Sigmoid colon (tissue), 7 donors: ENCODE measurements at places on chromosomes 11 and 22.
A peak's percentile ranks its signal among the peaks of the same experiment; 100 is the strongest.

GRCh38 chr11:94457118-94458029 lies 36.3 kb downstream of the MRE11 start:
- DNase-seq, result no peak

GRCh38 chr11:125623064-125623463 lies 1.9 kb upstream of the CHEK1 start:
- no peak for DNase-seq

DNA sequence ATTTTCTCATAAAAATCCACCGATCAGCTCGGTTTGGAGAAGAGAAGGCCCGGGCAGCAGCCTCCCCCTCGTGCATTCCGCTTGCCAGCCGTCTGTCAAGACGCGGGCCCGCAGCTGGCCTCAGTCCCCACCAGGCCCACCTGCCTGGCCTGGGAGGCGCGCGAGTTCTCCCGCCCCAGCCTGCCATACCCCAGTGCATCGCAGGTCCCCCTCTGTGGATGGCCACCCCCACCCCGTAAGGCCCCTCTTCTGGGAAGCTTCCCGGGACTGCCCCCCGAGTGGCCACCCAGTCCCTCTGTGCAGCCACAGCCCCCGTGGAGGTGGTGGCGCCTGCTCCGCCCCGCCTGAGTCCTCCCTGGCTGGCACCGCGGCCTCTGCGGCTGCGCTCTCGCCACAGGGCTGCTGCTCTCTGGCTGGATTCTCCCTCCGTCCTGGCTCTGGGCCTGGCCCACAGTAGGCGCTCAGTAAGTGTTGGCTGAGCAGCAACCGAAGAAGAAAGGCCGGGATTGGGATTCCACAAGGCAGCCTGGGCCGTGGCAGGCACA lies 74.0 kb upstream of the TCF20 start:
- DNase-seq, result peak; percentile 89

DNA sequence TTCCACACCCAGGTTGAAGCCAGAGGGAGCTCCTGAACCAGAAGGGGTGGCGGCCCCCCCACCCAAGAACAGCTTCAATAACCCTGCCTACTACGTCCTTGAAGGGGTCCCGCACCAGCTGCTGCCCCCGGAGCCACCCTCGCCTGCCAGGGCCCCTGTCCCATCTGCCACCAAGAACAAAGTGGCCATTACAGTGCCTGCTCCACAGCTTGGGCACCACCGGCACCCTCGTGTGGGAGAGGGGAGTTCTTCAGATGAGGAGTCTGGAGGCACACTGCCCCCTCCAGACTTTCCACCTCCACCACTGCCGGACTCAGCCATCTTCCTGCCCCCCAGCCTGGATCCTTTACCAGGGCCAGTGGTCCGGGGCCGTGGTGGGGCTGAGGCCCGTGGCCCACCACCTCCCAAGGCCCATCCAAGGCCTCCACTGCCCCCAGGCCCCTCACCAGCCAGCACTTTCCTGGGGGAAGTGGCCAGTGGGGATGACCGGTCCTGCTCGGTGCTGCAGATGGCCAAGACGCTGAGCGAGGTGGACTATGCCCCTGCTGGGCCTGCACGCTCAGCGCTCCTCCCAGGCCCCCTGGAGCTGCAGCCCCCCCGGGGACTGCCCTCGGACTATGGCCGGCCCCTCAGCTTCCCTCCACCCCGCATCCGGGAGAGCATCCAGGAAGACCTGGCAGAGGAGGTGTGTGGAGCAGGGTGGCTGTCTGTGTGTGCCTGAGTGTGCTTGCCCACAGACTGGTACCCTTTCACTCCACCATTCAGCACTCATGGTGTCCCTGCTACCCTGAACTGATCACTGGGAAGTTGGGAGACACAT lies 6.7 kb downstream of the PHOX2A start:
- DNase-seq, result peak; percentile 63

- no peak for DNase-seq
These were observed 54.4 kb downstream of the ARL14EP start for GRCh38 chr11:30377347-30377746.

DNA sequence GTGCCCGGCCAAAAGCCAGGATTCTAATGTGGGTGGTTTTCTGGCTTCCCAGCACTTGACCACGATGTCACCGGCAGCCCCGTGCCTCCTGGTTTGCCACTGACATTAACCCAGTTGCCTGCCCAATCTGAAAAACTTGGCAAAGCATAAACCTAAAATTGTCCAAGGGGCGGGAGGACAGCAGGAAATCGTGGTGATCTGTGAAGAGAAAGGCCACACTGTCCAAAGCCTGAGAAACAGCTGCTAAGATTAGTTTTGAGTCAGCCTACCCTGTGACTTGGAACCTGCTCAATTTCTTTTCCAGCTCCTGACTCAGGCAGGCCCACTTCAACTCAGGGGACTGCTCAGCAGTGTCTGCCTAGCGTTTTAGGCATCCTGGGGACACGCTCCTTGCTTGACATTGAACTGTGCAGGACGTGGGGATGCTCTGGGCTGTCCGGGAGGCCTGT lies 8.2 kb upstream of the F2 start:
- DNase-seq, result peak; percentile 88

DNA sequence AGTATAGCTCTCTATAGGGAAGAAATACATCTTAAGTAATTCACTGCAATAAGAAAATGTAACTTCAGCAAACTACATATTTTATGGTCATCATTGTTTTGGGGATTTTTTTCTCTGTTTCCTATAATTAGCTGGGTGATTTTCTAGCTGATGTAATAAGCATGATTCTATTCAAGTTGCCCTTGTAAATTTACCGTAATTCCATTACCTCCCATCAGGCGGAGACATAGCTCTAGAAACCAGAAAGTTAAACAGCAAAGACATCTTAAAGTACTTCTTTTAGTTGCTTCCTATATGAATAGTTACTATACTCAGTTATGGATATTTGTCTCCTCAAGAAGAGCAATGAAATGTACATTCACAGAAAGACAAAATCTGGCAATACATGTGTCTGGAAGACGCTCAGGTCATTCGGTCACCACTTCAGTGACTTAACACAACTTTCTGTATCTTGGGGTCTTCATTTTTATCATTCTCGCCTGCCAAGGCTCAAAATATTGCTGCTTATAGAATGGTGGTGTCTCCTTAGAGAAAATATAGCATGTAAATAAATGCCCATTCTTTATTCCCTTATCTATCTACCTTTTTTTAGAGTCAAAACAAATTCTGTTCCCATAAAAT lies 239.9 kb upstream of the ZC3H12C start:
- DNase-seq, result no peak

- no peak for DNase-seq
These were observed 304.8 kb upstream of the PITPNB start for GRCh38 chr22:28223826-28224225.

- DNase-seq, result peak; percentile 39
These were observed 37.2 kb downstream of the IGLL1 start for GRCh38 chr22:23542933-23543332.

DNA sequence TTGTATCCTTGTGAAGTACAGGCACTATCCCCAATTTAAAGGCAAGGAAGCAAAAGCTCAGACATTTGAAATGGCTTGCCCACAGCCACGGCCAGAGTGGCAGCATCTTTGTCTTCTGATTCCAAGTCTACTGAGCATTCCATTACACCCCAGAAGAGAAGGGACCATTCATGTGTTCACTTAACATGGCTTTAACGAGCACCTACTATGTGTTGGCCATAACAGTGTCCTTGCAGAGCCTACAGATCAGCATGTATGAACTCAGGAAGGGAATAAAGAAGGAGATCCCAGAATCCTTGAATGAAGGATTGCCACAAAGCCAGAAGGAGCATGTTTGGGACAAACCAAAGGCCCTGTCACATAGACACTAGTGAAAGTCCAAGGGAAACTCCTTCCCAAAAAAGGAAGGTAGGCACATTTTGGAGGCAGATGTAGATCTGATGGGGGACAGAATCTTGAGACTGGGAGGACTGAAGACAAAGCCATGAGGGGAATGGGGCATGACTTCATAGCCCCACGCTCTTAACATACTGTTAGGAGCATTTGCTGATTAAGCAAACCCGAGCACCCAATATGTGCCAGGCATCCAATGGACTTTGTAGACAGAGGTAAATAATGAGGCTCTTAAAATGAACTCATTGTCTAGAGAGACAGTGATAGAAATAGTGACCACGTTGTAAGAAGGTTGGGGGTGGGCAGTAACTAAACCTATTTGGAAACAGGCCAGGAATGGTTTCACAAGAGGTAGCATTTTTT lies 54.9 kb downstream of the P4HA3 start:
- DNase-seq, result no peak

GRCh38 chr11:86591631-86592030 lies 80.8 kb downstream of the ME3 start:
- DNase-seq, result no peak

DNA sequence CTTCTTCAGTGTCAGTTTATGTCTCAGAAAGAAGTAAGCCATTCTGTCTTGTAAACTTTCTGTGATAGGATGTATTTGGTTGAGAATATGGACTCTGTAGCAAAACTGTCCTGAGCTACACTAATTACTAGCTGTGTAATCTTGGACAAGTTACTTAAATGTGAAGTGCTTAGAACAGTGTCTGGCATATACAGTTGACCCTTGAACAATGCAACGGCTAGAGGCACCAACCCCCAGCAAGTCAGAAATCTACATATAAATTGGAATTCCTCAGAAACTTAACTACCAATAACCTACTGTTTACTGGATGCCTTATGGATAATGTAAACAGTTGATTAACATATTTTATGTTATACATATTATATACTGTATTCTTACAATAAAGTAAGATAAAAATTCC lies 68.7 kb upstream of the GRK2 start:
- DNase-seq, result no peak

GRCh38 chr22:20102203-20102780 lies 13.6 kb upstream of the RANBP1 start:
- no peak for DNase-seq

GRCh38 chr11:13009921-13010748 lies 1.0 kb downstream of the RASSF10 start:
- DNase-seq, result no peak

DNA sequence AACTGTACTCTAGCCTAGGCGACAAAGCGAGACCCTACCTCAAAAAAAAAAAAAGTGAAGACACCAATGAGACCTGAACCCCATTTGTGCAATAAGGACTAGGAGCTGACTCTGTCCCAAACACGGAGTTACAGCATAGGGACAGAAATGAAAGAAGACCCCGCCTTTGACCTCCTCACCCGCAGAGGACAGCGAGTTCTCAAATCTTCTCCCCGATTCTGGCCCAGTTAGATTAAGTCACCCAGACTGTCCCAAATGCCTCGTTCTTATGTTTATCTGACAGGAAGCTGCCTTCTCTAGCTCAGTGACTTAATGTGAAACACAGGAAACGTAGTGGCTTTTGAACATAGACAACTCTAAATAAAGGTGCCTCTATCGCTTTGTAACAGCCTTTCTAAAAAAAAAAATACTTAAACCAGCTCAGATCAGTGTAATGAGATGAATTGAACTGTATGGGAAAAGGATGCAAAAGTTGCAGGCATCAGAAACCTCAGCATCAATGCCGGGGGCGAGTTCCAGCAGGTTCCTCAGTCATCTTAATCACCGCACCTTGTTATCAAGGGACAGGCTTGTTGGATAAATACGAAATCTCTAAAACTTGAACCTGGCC lies 10.6 kb downstream of the MYH9 start:
- DNase-seq, result no peak

DNA sequence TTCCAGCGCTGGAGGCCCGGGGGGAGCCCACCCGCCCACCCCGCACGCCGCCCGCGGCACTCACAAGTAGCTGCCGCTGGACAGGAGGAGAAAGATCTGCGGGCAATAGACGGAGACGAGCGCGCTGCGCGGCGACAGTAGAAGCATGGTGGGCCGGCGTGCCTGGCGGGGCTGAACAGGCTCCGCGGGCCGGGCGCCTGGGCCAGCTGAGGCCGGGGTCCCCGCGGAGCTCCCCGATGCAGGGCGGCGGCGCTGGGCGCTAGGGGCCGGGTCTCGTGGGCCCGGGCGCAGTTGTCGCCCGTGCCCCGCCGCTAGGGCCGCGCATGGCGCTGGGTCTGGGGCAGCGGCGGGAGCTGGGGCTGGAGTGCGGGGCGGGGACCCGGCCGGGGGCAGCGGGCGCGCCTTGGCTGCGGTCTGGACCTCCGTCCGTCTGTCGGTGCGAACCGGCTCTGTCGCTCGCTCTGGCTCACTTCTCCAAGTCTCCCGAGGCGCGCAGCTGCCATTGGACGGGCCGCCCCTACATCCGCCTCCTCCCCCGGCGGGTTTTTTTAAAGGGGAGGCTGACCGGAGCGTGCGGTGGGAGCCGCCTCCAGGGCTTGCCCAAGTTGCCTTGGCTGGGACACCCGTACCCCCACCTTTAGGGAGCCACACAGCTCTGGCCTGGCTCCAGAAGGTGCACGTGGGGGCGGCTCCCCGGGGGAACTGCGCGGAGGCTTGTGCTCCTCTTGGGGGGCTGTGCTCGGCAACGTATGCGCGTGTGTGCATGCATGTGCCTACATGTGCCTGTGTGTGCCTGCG lies 4.7 kb downstream of the WNT7B start:
- no peak for DNase-seq

GRCh38 chr22:22824340-22825212 lies 63.0 kb upstream of the IGLL5 start:
- no peak for DNase-seq

DNA sequence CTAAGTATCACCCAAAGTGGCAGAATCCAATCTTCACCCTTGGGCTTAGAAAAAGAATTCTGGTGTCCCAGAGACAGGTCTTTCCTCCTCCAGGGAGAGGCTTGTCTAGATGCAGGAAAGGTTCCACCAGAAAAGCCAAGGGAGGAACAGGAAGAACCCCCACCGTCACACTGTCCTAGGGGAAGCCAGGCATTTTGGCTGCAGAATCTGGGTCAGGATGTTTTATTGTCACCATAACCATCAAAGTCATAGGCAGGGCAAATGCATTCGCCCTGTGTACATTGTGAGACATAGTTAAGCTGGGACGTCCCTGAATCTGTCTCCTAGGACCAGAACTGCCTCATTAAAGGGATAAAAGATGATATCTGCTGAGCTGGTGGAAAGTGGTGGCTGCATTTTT lies 590.5 kb downstream of the OPCML start:
- DNase-seq, result no peak

GRCh38 chr22:19974935-19975706 lies 33.5 kb upstream of the TXNRD2 start:
- DNase-seq, result no peak

DNA sequence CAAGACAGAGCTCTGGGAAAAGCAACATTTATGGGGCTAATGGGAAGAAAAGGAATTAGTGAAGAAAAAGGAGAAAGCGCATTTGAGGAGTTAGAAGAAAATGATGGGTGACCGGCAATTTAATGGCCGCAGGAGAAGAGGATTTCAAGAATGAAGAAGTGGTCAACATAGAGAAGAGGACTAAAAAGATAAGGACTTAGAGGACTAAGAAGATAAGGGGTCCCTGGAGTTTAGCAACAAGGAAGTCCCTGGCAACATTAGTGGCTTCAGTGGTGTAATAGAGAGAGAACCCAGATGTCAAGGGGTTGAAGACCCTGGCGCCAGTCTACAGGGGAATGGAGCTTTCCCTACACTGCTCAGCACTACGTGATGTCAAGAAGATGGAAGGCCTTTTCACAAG lies 32.3 kb downstream of the WEE1 start:
- DNase-seq, result no peak
